ENCODE measurements at places on chromosomes 2 and 18.

GRCh38 chr2:176963568-176964287 lies 248.9 kb upstream of the HNRNPA3 start:
- no peak for DNase-seq

DNA sequence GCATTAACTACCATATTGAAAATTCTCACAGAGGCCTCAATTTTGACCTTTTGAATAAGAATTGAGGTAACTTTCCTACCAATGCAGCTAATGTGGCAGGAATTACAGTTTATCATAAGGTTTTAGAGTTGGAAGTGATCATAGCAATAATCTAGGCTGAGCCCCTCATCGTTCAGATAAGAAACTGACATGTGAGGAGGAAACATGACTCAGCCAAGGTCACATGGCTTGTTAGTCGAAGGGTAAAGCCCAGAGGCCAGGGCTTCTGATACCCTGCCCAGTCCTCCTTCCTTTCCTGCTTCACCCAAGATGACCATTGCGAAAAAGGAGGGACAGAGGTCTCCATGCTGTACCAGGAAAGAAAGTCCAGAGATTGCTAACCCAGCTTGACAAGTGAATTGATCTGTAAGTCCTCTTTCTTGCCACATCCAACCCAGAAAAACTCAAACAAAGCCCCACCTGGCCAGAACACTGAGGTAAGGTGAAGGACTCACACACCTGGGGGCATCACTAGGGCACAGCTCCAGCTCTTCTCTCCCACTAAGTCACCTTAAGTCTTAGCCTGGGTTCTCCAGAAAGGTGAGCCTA lies 174.8 kb downstream of the EN1 start:
- DNase-seq: no peak

DNA sequence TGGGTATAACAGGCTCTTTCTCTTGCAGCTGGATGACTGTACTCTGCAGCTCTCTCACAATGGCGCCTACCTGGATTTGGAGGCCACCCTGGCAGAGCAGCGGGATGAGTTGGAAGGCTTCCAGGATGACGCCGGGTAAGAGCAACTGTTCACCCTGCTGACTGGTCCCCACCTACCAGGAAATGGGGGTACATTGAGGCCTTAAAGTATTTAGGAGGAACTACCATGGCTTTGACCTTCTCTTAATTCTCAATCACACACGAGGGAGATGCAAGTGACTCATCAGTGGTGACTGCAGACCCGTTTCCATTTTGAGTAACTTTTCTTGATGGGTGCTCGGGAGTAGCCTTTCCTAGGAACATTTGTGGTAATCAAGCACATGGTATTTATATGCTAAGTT lies 58.0 kb downstream of the FHOD3 start:
- DNase-seq: no peak

DNA sequence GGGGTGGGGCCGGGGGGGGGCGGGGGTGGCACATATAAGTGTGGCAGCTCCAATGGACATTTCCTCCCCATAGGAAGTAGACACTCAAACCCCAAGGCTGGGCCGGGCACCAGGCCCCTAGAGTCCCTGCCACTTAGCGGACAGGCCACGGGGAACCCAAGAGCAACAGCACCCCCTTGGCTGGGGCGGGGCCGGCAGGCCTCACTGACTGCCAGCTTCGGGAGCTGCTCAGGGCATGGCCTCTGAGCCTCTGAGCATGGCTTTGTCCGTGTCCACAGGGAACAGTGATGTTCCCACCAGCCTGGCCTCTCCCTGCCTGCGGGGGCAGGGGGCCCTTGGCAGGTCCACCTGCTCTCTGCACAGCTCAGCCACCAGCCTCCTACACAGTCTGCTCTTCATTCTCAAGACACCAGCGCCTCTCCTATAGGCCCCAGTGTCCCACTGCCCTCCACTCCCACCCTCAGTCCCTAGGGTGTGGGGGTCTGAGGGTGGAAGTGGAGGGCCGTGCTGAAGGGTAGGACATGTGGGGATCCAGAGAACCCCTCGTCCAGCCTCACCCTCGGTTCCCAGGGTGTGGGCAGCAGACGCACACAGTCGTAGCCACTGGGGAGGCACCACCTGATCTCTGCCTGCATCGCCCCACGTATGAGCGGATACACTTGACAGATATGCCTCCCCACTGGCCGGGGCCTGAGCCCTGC lies 106.7 kb downstream of the FAM210A start:
- no peak for DNase-seq

GRCh38 chr2:105396254-105397024 lies 2.4 kb downstream of the FHL2 start:
- DNase-seq: peak; percentile 73

DNA sequence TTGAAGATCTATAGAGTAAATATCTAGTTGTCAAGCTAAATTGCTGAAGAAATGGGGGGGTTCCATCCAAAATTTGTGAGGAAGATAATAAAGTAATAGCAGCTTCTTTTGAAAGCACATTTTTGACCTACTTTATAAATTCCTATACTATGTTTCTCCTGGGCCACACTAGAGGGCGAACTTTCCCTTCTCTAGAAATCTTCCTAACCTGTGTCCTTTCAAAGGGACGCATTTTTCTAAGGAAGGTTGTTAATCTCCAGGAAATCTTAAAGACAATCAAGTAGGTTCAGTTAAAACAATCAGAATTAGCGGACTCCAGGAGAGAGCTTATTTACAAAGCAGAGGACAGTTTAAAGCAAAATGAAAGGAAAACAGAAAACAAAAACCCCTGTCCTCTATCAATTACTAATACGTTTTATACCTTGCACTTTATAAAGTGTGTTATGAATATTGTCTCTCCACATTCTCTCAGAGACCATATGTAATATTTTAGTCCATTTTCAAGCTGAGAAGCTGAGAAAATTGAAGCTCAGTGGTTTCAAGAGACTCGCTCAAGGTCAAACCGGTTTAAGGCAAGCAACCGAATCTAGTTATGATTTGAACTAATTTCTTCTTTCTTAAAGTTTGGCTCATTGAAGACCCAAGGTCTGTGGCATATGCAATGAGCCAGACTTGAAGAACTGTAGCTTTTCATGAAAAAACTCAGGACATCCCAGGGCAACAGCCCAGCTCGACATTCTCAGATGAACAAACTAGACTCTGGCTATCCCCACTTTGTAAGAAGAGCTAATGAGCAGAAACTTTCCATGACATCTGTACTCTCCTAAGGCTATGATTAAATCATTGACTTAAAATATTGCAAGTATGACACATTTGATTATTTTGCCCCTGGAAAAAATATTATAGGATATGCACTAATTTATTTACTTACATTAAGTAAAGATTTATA lies 273.6 kb downstream of the PAX3 start:
- DNase-seq: no peak

- DNase-seq: no peak
These were observed 48.3 kb downstream of the ZFP36L2 start for GRCh38 chr2:43178055-43178598.

DNA sequence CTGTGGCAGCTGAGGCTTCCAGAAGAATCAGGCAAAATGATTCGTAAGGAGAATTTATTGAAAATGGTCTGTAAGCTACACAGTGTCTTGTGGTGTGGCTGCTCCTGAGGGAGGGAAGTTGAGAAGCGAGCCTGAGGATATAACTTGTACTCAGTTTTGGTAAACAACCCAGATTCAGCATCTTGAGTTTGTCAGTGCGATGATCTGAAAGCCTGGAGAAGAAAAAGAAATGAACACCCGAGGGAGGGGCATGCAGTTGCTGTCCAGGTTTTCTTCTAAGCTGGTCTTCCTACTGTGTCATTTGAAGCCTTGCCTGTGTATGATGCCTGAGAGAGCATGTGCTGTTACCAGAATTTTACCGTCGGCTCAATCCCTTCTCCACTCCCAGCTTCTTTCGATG lies 87.3 kb downstream of the MAPK4 start:
- DNase-seq: no peak

DNA sequence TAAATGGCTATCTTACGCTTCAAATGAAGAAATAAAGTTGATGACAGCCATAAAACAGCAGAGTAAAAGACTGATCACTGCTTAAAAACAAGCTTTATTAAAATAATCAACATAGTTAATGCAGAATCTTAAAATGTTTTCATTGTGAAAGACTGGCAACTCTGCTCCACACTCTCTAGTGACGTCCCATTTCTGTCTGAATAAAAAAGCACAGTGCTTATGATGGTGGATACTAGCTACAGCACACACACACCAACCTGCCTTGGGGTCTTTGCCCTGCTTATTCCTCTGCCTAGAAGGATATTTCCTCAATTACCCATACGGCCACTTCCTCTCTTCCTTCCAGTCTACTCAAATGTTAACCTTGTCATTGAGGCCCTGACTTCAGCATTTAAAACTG lies 19.1 kb downstream of the C1D start:
- DNase-seq: no peak

DNA sequence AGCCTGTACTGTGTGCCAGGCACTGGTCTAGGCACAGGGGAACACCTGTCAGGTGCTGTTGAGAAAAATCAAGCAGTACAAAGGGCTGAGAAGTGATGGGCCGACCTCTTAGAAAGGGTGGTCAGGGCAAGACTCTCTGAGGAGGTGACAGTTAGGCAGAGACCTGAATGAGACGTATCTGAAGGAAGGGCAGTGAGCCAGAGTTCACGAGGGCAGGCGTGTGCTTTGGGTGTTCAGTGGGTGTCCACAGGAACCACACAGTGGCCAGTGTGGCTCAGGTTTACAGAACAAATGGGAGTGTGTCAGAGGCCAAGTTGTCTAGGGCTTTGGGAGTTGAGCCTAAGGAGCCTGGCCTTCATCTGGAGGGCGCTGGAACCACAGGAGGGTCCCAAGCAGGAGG lies 6.2 kb downstream of the ARMC9 start:
- DNase-seq: no peak
